ENCODE measurements at places on chromosomes 1 and 21.
A peak's percentile ranks its signal among the peaks of the same experiment; 100 is the strongest.

DNA sequence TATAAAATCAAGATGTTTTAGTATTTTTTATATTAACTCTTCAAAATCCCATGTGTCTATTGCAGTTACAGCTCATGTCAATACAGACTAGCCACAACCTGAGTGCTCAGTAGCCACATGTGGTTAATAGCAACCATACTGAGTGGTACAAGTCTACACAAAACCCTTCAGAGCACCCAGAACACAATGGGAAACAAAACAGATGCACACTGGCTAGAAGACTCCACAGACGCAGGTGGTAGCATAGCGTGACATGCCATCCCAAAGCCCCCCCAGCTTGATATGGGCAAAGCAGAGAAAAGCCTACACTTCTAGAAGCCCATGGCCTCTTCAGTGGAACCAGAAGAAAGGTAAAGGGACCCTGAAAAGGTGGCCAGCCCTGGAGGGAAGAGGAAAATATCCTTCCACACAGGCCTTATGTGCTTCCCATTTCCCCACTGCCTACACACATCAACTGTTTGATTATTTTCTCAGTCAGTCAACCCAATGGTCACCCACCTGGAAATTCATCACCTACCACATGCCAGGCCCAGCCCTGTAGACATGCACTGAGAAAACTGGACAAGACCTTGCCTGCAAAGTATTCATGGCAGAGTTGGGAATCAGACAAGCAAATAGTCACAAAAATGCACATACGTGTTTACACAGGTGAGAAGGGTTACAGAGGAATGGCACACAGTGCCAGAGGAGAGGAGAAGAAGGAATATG is 175.0 kb downstream of the VAV3 start:
- DNase-seq = no peak

- no peak for DNase-seq
Measured at GRCh38 chr1:63917571-63918417, 144.0 kb downstream of the ROR1 start.

DNA sequence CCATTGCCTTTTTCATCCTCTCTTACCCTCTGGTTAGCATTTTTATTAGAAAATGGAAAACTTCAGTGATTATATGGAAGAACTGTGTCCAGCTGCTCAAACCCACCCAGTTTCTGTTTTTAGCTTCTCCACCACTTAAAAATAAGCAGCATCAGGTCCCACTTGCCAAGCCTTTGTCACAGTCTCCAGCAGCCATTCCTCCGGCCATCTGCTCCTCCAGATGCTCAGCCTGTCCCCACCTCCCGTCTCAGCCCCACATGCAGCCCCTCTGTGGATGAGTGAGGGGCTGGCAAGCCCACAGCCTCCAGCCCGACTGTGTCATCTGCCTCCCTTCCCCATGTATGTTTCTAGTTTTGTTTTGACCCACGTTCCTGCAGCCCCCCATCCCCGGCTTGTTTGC is 289.7 kb downstream of the HHAT start:
- no peak for DNase-seq

GRCh38 chr1:203491664-203492063 is 2.3 kb upstream of the OPTC start:
- DNase-seq = no peak

GRCh38 chr1:216466162-216466801 is 43.0 kb upstream of the USH2A start:
- no peak for DNase-seq

DNA sequence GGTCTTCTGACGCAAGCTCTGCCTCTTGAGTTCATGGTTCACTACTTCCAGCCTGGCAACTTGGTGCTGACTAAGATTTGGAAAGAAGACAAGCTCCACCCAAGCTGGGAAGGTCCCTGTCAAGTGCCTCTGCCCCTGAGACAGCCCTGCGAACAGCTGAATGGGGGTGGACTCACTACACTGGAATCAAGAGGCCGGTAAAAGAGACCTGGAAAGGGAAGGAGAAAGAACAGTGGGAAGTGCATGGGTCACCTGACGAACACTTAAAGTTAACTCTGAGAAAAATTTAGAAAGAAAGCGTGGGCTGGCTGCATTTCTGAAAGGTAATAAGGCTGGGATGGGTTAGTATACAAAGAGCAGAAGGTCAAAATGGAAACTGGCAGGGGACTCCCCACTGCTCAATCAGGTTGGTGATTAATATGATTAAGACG is 26.1 kb upstream of the ZNF496 start:
- no peak for DNase-seq

GRCh38 chr1:220544901-220545303 is 17.0 kb downstream of the MARK1 start:
- DNase-seq = no peak

GRCh38 chr21:36759348-36760083 is 60.6 kb downstream of the SIM2 start:
- DNase-seq = no peak

DNA sequence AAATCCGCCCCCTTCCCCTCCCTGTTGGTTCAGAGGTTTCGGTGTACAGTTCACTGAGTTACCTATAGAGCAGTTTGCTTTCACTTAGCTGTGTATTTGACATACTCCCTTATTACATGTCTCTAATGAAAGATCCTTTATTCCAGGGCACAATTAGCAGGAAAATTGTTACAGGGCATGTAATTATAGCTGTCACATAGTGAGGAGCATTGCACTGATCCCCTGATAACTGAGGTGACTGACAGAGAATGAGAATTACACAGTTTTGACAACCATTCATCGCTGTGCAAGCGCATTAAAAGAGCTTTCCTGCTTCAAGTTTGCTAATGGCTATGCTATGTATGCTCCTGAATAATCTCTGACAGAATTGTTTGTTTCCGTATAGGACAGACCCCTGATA is 26.9 kb downstream of the DAP3 start:
- DNase-seq = no peak

DNA sequence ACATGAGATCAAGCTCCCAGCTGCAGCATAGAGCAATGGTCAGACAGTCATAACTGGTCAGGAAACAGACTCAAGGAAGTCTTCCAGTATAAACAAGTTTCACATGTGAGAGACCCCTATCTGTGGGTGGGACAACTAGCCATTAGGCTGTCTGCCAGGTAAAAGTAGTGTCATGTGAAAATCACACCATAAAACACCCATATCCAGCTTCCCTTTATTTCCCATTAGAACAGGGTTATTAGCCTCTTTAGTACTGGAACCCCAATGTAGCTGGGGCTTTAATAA is 426.7 kb downstream of the KCNT2 start:
- DNase-seq = no peak

DNA sequence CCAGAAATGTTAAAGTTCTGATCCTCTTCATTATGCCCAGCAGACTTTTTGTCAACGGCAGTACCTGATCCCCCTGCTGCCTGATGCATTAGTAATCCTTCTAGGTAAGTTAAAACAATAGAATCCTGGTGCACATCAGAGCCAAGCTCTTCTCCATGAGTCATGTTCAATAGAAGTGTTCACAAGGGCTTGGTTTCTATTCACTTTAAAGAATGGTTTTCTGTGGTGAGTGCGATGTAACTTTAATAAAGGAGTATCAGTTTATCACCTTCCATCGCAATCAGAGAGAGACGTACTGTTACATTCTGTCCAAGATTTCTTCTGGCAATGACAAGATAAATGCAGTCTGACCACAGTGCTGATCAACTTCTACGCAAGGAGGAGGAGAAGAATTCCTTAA is 96.8 kb downstream of the NRIP1 start:
- no peak for DNase-seq

- no peak for DNase-seq
Measured at GRCh38 chr1:72693376-72693775, 411.0 kb upstream of the NEGR1 start.

- DNase-seq = no peak
Measured at GRCh38 chr1:240312872-240313271, 221.2 kb downstream of the FMN2 start.

GRCh38 chr1:93616996-93617669 is 64.5 kb downstream of the BCAR3 start:
- no peak for DNase-seq

- no peak for DNase-seq
Measured at GRCh38 chr1:218878369-218878768, 295.3 kb upstream of the LYPLAL1 start.

- DNase-seq = peak; percentile 16
Measured at GRCh38 chr1:234724516-234725176, 114.7 kb upstream of the IRF2BP2 start.

DNA sequence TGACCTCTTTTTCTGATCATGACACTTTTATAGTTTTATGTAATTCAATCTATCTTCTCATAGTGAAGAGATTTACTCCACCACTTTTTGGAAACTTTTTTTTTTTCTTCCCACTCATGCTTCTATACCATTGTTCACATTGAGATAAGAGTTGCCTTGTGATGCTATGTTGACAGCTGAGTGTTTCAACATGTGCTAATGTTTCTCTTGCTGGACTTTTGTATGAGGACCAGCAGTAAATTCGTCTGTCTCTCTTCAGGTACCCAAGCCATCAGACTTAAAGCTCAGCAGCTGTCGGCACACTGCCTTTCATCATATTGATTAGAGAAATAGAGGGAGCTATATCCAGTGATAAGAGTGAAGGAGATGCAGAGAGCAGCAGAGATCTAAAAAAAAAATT is 227.0 kb downstream of the GRIK1 start:
- DNase-seq = no peak

DNA sequence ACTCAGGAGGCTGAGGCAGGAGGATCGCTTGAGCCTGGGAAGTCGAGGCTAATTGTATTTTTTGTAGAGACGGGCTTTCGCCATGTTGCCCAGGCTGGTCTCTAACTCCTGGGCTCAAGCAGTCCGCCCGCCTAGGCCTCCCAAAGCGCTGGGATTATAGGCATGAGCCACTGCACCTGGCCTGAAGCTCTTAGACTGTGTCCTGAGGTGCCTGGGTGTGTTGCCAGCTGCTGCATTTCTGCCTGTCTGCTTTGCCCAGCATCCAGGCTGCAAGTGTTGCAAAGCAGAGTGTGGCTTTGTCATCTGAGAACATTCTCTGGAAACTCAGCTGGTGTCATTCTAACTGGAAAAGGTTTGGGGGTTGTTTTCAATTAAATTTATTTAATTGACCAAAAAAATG is 105.0 kb downstream of the HUNK start:
- no peak for DNase-seq

DNA sequence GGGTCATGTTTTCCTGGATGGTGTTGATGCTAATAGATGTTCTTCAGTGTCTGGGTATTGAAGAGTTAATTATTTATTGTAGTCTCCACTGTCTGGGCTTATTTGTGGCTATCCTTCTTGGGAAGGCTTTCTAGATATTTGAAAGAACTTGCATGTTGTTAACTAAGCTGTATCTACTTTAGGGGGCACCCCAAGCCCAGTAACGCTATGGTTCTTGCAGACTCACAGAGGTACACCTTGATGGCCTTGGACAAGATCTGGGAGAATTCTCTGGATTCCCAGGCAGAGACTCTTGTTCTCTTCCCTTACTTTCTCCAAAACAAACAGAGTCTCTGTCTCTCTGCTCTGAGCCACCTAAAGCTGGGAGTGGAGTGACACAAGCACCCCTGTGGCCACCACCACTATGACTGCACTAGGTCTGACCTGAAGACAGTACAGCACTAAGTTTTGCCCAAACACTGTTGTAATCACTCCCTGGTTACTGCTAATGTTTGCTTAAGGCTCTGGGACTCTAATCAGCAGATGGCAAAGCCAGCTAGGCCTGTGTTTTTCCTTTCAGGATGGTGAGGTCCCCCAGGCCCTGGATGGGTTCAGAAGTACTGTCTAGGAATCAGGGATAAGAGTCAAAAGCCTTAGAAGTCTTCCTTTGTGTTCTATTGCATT is 76.5 kb upstream of the C1orf21 start:
- no peak for DNase-seq

- DNase-seq = no peak
Measured at GRCh38 chr1:34916104-34916503, 13.3 kb downstream of the DLGAP3 start.

GRCh38 chr21:42500736-42501135 is 4.7 kb upstream of the RSPH1 start:
- no peak for DNase-seq

GRCh38 chr1:216836316-216836715 is 113.1 kb upstream of the ESRRG start:
- no peak for DNase-seq

DNA sequence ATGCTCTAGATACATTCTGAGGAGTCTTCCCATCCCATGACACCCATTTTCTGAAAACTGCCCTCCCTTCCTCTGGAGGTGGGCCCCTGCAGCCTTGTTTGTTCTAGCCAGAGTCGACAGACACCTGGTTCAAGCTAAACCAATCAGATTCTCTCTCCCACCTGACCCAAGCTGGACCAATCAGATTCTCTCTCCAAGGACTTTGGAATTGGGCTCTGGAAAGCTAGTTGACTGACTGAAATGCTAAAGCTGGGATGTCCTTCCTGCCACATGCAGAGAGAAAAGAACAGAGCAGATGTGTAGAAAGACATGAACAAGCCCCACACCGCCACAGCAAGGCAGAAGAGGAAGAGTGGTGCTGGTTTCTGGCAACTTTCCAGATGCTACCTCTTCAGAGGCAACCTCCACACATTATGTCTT is 24.6 kb downstream of the ASAP3 start:
- no peak for DNase-seq

- no peak for DNase-seq
Measured at GRCh38 chr1:92980732-92981647, 19.7 kb upstream of the DIPK1A start.

DNA sequence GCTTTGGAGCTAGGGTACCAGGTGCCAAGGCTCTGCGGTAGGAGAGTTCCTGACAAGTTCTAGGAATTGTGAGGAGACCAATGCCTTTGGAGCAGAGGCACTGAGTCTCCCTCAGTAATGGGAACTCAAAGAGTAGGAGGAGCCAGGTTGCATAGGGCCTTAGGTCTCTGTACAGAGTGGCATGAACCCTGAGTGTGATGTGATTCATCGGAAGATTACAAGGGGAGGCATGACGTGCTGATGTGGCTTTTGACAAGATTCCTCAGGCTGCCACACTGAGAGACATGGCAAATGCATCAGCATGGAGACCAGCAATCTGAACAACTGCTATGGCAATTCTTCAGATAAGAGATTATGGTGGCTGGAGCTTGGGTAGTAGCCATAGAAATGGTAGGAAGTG is 94.6 kb upstream of the SLC44A3 start:
- DNase-seq = no peak

- no peak for DNase-seq
Measured at GRCh38 chr1:36859926-36860325, 174.4 kb downstream of the GRIK3 start.

- DNase-seq = no peak
Measured at GRCh38 chr1:44862829-44863401, 19.9 kb upstream of the PTCH2 start.

- no peak for DNase-seq
Measured at GRCh38 chr1:14362331-14362730, 236.2 kb upstream of the KAZN start.

GRCh38 chr1:45266151-45266801 is 59.9 kb upstream of the ZSWIM5 start:
- DNase-seq = no peak

DNA sequence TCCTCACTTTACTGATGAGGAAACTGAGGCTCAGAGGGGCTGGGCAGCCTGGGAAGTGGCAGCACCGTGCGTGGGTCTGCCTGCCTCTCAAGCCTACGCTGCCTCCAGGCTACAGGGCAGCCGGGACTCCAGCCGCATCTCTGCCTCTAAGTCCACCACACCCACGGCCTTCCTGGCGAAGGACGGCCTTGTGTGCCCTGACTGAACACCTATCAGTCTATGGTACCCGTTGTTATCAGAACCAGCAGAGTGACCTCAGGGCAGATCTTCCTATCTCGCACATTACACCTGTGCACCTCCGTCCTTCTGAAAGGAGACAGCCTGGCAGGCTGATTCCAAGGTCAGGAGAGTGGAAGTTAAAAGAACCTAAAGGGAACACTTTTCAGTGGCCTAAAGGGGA is 35.7 kb upstream of the SLC30A1 start:
- DNase-seq = no peak
